GM18507 (cell line): ENCODE measurements at places on chromosomes 1 and 21.

GRCh38 chr1:29963946-29964345 lies 727.6 kb downstream of the PTPRU start:
- DNase-seq, result no peak

GRCh38 chr1:239566074-239566473 lies 179.7 kb downstream of the CHRM3 start:
- no peak for DNase-seq

DNA sequence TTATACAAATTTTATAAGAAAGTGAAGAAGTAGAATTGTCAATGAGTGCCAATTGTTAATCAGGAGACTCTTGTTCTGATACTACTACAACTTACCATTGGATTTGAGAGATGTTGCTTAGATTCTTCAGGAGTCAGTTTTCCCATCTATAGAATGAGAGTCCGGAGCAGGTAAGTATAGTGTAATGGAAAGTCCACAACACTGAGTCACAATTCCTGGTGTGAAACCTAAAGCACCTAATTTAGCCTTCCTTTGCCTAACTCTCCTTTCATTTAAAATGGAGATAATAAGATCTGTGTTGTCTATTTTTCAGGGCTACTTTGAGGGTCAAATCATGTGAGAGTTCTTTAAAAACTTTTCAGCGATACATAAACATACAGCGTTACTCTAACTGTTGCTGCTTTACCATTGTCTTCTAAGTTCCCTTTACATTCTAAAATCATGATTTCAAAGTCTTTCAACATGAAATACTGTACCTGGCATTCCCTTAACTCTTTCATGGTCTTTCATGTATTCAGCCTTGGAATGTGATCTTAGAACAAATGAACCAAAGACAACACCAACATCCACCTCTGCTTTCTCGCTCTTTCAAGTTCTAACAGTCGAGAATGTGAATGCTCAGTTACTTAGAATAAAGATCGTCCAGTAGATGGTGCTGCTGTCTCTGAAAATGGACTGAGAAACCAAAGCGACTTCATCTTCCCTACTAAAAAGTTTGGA lies 90.9 kb downstream of the SLC30A10 start:
- no peak for DNase-seq

DNA sequence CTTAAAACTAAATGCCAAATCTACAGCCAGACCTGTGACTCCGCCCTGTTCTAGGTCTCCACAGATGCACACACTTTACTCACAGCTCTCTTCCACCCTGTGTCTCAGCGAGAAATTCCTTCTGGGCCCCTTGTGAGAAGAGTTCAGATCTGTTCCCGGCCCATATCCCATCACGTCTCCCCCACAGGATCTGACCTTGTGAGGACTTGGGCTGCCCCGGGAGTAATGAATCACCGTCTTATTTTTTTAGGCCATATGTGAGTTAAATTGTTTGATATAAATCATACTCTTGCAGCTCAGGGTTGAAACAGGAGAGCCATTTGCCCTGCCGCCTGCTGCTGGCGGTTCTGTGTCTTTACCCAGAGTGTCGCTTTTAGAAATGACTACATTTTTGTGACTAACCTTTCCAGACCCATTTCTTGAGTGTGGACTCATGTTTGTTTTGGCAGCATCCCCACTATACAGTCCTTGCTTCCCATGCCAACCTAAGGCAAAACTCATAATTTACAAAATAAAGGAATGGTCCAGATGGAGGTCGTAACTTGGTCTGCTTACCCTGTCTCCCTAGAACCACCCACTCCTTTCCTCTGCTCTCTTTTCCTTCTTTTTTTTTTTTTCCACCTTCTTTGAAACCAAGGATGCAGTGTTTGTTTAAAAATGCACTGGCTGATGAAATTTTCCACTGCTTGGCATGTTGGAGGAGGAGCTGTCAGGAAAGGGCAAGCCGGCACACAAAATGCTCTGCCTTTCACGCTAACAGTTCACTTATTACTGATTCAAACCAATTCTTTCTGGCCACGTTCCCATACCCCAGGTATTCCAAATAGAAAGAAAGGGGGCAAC lies 98.0 kb upstream of the C1orf105 start:
- DNase-seq, result no peak

DNA sequence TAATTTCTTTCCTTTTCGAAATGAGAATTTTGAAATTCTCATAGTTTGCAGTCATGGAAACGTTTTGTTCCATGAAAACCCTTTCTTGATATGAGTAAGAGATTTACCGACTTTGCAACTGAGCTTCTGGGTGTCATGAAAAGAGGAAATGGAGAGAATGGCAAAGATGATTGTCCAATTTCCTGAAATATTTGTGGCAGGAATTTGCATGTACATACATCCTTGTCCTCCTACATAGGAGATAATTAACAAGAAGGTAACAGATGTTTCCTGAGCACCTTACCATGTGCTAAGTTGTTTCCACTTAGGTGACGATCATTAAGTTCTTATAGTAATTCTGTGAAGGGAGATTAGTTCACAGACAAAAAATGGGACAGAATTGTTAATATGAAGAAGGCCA lies 170.7 kb downstream of the NEGR1 start:
- no peak for DNase-seq

DNA sequence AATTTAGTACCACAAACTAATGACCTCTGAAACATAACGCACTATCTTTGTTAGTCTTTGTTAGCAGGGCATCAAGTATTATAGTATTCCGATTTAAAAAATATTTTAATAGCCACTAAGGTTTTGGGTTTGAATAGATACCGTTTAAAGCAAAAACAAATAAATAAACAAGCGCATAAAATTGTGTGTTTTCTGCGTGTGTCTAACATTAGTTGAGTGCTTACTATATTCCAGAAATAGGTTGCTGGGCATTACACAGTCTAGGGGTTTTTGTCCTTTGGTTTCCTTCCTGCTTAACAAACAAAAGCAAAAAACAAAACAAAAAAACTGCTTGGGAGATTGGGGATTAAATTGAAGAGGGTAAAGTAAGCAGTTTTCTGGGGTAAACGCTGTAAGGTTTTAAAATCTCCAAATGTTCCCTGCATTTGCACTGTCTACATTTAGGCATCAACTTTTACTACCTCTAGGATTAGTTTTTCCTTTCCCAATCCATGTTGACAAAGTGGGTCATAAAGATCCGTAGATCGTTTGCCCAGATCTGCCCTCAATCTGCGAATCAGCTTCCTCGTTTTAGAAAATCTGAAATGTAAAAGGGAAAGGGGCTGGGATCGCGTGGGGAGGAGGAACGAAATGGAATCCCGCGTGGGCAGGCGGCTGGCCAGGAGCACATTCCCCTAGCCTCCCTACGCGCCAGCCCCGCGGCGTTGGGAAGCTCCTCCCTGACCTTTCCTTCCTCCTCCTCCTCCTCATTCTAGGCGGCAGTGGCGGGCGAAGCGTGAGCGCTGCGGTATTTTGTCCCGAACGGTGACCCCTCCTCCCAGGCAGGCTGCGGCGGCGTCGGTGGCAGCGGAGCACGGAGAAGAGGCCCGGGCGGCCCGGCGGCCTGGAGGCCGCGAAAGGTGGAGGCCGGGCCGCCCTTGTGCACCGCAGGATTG lies at the start of gene KCTD3:
Gene KCTD3 (plus strand): TSS at position 749 of the 935 bp plus-strand sequence. CDS start 382 bp downstream, outside the sequence.
- DNase-seq, result peak; percentile 26

- no peak for DNase-seq
Observed at GRCh38 chr1:162072740-162073139, 3.2 kb downstream of the NOS1AP start.

GRCh38 chr1:20194757-20195461 lies 8.6 kb upstream of the PLA2G2C start:
- DNase-seq, result no peak

DNA sequence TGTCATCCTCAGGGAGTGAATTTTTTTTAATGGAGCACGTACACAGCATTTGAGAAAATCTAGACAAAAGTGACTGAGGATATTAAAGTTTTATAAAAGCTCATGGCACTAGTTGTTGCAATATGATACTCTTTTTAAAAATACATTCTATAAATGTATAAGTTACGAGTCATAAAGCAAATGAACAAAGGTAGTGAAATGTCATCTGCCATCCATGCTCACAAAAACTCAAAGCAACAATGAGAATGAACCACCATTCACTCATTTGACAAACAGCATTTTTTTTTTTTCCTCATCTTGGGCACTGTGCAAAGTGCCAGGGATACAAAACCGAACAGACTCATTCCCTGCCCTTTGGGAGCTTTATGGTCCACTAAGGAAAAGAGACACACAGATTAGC lies 38.7 kb downstream of the GPR137B start:
- no peak for DNase-seq

DNA sequence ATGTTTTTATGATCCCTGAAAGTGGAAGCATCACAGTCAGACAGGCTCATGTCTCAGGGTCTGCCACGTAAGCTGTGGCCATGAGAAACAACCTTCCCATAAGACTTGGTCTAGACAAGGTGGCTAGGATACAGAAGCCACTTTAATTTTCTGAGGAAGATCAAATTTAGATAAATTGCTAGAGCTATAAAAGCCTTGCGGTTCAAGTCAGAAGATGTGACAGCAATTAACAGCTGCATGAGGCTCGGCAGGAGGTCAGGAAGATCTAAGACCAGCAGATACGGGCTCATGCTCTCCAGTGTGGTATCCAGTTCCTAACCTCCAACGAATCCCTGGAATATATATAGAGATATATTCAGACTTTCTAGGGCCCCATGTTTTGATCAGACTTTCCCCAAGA lies 577.1 kb downstream of the PLPP3 start:
- DNase-seq, result no peak

DNA sequence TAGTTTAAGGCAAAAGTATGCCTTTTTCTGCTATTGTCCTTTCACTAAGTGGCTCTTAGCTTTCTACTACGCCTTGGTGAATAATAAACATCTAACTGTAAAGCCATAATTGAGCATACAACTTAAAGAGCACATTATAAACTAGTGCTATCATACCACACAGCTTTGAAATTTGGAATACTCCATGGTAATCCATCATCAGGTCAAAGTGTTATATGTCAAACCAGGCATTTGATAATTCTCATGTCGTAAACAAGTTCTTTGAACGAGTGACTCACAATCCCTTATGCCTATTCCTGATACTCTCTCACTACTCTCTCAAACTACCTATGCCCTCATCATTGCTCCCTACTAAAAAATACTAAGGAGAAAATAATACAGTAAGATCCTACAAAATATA lies 60.3 kb upstream of the FMN2 start:
- DNase-seq, result no peak

DNA sequence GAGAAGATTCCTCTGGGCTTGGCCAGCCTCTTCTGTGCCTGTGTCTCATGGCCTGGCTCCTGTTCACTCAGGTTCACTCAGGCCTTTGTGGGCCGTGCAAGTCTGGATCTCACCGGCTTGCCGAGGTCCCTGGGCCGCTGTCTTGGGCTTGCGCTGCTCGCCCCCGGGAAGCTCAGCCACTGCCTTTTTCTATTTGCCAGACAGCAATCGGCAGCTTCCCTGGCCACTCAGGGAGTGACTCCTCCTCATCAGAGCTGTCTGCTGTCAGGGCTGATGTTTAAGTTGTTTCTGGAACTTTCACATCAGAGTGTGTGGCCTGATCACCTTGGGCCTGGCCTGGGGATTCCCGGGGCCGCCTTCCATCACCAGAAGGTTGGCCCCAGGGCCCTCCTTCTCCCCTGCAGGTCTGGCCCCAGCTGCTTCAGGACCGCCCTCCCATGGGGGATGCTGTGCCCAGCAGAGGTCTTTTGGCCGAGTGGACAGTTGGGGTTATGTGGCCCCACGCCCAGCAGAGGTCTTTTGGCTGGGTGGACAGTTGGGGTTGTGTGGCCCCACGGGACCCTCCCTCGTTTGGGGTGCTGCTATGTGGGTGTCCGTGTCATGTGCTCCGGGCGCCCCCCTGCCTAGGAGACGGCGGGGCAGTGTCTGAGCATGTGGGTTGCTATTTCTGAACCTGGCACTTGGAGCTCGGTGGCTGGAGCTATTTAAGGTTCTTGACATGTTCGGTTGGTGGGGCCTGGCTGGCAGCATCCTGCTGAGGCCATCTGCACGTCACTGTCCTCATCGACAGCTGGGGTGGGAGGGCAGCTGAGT lies 12.5 kb downstream of the SLX9 start:
- DNase-seq, result no peak

- no peak for DNase-seq
Observed at GRCh38 chr1:13956393-13956792, 256.4 kb downstream of the PRDM2 start.

DNA sequence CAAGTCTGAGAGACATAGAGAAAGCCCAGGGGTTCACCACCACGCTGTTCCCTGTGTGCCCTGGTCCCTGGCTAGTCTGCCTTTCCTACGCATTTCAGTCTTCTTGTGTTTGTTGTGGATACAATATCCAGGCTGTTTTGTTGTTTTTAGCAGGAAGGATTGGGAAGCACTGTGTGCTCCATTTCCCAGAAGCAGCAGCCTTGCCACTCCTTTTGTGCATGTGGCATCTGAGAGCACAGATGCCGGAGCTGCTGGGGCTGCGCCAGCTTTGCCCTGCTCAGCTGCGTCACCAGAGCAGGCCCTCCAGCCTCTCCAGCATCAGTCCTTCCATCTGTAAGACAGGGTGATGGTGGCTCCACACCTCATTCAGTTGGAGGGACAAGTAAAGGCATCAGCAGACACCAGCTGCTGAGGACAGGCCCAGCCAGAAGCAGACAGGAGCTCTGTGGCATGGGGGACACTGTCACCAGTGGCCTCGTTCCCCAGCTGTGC lies 94.4 kb upstream of the COL6A1 start:
- DNase-seq, result no peak

- no peak for DNase-seq
Observed at GRCh38 chr1:156126043-156126629, 11.6 kb downstream of the LMNA start.

GRCh38 chr1:236289492-236290131 lies 7.9 kb upstream of the ERO1B start:
- no peak for DNase-seq

- DNase-seq, result no peak
Observed at GRCh38 chr1:234515821-234516241, 36.9 kb upstream of the TARBP1 start.

- no peak for DNase-seq
Observed at GRCh38 chr1:228940926-228941325, 205.6 kb downstream of the RHOU start.

DNA sequence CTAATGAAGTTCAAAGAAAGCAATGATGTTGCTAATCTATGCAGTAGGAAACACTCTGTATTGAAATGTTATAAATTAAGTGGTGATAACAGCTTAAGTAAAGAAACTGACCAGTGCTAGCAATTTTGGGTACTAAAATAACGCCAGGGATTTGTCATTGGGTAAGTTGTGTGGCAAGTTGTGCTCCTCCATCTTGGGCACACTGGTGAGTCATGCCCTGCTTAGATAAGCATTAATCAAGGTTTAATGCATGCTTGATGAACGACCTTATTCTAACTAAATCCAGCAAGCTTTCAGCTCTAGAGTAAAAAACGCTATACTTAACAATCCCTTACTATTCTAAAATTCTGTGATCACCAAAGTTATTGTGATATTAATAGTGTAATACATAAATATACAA lies 25.2 kb downstream of the VAMP4 start:
- no peak for DNase-seq

GRCh38 chr1:239960366-239960765 lies 131.3 kb upstream of the FMN2 start:
- no peak for DNase-seq

GRCh38 chr1:23696335-23696989 lies 4.9 kb downstream of the RPL11 start:
- DNase-seq, result no peak
